ENCODE measurements at places on chromosomes 6 and 20. TPM values are rescaled to one million over a fixed set of nuclear protein-coding genes. Genes with fewer than 3 reads are reported as not detected.

Gene GPR31
- not detected for polyA plus RNA-seq

Gene CCN6
- not detected for polyA plus RNA-seq

- DNase-seq = no peak
Measured at GRCh38 chr6:158078320-158078719, 89.7 kb downstream of the SERAC1 start.

DNA sequence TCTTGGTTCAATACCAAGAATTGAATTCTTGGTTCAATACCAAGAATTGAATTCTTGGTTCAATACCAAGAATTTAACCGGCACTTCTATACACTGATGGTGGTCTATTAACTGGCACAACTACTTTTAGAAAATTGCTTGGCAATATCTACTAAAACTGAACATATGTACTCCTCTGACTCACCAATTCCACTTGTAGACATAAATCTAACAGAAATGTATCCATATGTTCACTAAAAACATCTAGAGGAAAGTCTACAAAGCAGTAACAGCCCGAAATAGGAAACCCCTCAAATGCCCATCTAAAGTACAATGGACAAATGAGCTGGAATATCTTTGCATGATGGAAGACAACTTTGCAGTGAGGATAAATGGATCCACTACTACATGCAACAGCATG, 71.9 kb downstream of the KIF16B start:
- no peak for DNase-seq

Data from small intestine (tissue), 16 donors.